Kidney capillary endothelial cell (primary cell): ENCODE measurements at places on chromosomes 2 and 18.
A peak's percentile ranks its signal among the peaks of the same experiment; 100 is the strongest.

- DNase-seq, result no peak
Observed at GRCh38 chr2:40096360-40096759, 317.3 kb upstream of the THUMPD2 start.

DNA sequence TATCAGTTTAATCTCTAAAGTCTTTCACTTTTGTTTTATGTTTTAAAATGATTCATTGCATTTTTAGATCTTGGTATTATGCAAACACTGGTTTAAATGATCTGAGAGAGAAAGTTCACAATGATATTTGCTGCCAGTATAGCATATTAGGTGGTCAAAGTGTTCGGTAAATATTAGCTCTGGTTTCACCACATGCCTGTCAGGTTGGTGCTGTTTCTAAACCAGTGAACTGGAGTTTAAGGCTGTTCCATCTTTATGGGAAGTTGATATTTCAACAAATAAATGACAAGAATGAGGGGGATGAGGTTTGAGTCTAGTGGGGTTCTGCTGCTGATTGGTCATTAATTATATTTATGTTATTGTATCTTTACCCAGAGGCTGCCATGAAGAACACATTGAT is 436.4 kb downstream of the DCDC2C start:
- DNase-seq, result no peak

GRCh38 chr18:48683661-48684060 is 144.8 kb downstream of the CTIF start:
- no peak for DNase-seq

DNA sequence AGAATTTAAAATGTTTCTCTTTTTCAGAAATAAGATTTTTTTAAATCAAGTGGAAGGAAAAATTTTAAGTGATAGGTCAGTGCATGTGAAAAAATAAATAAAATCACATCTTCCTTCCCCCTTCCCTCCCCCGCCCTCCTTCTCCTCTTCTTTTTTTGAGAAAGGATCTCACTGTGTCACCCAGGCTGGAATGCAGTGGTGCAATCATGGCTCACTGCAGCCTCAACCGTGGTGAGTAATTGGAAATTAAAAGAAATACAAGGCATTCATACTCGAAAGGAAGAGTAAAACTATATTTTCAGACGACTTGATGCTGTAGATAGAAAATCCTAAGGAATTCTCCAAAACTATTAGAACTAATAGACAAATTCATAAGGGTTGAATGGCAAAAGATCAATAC is 16.9 kb upstream of the CRACDL start:
- no peak for DNase-seq

DNA sequence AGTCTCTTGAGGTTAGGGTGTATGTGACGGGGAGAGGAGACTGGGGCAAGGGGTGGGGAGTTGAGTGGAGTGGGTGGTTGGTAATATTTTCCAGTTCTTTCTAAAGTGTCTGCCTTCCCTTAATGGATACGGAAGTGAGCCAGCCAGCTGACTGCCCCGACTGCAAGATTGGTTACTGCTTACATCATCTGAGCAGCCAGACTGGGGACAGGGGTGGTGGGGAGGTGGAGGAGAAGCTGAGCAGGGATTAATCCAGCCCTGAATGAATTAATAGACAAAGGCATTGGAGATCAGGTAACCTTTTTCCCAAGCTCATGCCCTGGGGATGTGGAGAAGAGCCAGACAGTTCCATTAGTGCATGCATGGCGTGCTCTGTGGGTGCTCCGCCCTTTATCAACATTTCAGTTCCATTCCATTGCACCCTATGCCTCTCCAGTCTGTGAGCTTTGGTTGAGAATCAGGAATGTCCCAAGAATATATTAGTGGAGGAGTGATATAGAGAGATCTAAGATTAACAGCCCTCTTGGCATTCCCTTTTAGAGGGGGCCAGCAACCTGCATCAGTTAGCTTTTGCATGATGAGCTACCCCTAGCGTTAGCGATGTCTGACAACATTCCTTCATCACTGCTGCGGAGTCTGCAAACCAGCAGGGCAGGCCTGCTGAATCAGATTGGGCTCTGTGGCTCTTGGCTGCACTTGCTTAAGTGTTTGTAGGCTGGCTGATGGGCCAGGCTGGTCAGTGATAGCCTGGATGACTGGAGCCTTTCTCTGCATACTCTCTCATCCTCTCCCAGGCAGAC is 67.4 kb downstream of the TNP1 start:
- no peak for DNase-seq

GRCh38 chr2:222448748-222449181 is 24.4 kb downstream of the SGPP2 start:
- no peak for DNase-seq

GRCh38 chr2:205763708-205764211 is 81.5 kb downstream of the NRP2 start:
- peak; percentile 55 for DNase-seq

DNA sequence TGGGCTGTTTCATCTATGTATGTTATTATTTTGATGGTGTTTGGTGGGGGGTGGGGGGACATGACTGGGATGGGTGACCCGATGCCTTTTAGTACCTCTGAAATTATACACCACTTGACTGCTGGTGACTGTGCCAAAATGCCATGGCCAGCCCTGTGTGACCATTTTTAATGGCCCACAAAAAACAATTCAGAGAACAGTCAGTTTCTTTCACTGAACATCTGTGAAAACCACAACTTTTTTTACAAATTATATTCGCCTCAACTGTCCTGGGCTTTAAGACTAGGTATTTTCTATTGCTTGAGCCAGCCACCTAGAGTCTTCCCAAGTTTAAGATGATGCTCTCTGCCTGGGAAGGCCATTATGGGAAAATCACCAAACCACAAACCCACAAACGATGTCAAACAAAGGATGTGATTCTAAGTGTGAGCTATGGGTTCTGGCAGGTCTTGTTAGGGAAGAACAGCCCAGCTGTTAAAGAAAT is 33.9 kb downstream of the FN1 start:
- no peak for DNase-seq

- DNase-seq, result no peak
Observed at GRCh38 chr2:72689579-72690195, 136.1 kb downstream of the EXOC6B start.

- no peak for DNase-seq
Observed at GRCh38 chr2:6863792-6864191, 1.9 kb downstream of the CMPK2 start.

DNA sequence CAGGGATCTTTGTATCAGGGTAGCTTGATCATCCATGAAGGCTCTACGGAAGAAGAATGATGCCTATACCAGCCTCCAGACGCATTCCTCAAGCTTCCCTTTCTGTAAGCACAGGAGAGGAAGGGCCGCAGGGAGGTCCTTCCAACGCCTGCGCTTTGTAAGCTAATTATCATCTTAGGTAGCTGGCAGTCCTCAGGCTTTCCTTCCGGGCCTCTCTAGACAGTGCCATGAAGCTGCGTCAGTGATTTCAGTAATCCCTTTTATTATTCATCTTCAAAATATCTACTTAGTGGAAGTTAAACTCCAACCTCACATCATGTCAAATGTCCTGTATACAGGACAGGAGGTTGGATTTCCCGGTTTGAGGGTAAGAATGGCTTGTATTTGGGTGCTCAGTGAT is 92.3 kb downstream of the ETAA1 start:
- DNase-seq, result no peak

- DNase-seq, result peak; percentile 56
Observed at GRCh38 chr2:162153608-162154224, 1.7 kb upstream of the GCG start.

DNA sequence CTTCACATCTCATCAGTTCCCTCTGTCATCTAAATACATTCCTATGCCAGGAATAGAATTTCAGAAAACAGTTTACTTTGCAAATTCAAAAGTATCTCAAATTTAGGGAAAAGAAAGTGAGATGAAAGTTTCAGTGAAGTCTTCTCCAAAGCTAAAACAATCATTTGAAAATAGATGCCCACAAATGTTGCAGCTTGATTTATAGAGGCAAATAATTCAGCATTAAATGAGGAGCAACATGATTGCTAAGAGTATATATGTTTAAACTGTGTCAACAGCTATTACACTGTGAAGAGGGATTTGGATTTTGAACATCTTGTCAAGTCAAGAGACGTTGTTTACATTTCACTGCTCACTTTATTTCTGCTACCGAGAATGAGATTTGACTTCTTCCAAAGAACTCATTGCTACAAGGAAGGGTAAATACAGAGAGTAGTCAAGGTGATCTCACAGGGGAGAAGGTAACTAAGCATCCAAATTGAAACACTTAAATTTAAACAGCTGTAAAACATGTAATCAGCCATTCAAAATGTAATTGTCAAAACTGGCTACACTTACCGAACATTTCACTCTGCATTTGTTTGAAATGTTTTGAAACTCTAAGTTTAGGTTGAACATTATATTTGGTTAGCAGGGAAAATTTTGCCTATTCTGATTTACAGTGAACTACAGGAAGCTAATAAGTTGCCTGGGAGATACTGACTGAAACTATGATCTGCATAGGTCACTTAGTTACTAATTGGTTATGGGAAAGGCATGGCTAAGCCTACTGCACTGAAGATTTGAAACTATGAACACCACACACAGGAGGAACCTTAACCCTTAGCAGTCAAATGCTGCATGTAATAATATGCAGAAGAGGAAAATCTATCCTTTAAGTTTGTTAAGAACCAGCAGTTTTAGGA is 33.2 kb upstream of the GALNT3 start:
- DNase-seq, result no peak

DNA sequence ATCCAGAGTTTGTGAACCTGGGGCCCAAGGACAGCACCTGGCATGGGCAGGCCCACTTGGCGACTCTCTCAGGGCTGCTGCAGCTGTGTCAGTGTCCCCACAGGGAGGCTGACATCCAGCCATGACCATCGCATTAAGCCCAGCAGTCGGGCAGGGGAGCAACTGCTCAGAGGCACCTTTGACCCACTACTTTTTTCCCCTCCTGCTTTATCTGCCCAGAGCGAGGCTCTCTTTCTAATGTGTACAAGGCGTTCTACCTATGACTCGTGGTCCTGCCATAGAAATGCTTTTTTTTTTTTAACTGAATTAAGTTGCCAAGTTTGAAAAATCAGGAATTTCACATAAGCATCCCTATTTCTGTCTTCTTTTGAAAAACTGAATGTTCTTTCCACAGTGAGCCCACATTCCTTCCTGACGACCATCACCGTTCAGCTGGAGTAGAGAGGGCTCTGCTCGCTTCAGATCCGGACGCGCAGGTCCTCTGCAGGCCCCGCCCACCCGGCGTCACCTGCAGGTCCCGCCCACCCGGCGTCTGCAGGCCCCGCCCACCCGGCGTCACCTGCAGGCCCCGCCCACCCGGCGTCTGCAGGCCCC is 403 bp upstream of the CLUL1 start:
- DNase-seq, result no peak

DNA sequence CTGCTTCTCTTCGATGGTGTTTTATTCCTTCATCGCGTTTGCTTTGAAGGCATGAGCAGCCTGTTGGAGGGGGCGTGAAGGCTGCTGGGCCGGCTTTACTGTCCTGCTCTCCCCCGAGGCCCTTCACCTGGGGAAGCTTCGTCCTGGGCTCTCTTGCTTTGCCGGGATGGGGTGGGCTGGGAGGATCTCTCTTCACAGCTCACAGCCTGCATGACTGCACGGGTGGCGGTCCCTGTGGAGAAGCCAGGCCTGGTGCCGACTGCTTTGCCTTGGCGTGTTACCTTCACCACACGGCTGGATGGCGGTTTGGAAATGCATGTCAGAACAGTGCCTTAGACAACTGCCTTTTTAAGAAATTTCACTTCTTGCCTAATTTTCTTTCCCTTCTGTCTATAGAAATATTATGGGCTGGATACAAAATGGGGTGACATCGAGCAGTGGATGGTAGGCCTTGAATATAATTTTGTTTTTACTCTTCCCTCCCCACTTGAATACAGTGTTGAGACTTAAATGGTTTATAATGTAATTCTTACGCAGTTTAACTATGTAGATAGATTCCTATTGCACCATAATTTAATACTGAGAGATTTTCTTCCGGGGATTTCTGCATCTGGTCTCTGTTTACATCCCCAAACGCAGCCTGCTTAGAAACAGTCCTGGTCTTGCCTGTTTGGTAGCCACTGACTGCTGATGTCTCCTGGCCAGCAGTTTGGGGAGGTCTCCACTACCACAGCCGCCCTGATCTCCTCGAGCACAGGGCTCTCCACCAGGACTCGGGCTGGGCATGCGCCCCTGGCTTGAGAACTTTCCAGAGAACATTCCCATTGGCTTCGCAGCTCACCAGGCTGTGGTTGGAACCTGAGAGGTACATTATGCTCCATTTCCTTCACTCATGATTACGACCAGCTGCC is 81.0 kb upstream of the RBM44 start:
- no peak for DNase-seq

GRCh38 chr18:34661464-34662087 is 48.5 kb upstream of the DTNA start:
- DNase-seq, result peak; percentile 65

DNA sequence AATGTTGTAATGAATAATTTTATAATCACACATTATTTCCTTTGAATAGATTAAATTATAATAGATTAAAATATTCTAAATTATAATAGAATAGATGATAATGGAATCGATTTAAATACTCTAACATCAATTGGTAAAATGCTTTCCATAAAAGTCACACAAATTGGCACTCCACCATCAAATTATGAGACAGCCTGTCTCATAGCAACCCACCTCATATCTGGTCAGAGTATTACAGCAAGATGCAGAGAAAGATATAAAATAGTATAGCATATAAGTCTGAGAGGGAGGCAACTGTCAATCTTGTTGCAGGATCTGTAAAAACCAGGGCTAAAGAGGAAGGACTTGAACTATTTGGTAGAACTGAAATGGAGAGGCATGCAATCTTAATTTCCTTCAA is 98.4 kb upstream of the NCKAP5 start:
- DNase-seq, result no peak

DNA sequence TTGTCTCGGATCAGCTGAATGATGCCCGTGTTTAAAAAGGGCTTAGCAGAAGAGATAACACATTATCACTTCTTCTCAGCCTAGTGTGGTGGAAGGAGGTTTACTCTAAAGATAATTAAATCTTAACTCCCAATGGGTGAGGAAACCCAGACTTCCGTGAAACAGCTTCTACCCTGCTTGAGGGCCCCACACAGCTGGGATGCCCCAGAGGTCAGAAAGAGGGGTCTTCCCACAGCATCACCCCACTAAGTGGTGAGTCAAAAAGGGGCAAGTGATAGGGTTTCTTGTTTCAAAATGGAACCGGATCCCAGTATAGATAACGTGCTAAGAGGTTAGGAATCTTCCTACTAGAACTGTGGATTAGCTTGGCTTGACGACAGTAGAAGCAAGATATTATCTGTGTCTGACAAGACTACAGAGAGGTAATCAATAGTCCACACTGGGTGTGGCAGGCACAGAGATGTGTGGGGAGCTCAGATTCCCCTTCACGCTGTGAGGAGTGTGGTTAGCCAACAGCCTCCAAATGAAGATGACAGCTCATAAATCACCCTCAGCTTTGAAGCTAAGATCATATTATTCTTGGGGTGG is 129.6 kb upstream of the COPS8 start:
- DNase-seq, result no peak

- DNase-seq, result no peak
Observed at GRCh38 chr2:237509151-237509550, 22.1 kb downstream of the MLPH start.

GRCh38 chr18:71238974-71239624 is 950.3 kb downstream of the SOCS6 start:
- no peak for DNase-seq

- DNase-seq, result no peak
Observed at GRCh38 chr2:50753234-50753633, 278.7 kb downstream of the NRXN1 start.
